ENCODE measurements at places on chromosomes 6 and 20. TPM values are rescaled to one million over a fixed set of nuclear protein-coding genes. Genes with fewer than 3 reads are reported as not detected.

The PPP1R3G gene
- polyA plus RNA-seq = 0.09 TPM

DNA sequence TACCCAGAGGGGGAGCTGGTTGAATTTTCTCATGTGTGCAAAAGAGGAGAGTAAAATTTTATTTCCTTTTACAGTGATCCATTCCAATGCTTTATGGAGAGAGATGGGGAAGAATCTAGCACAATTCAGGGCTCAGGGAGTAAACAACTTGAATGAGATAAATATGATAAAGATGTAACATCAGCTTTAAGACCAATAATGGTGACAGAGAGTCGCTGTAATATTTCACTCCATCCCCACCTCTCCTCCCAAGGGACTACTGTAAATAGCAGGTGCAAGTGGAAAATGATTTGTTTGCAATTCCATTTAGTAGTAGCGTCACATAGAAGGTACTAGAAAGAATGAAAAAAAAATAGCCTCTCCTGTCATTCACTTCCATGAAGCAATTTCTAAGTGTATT lies 4.8 kb downstream of the CRISP3 start:
- DNase-seq = no peak

- no peak for DNase-seq
These were observed 125.2 kb downstream of the PTPRK start for GRCh38 chr6:128395188-128395587.

The JPH2 gene
- 0.44 TPM for polyA plus RNA-seq

- DNase-seq = peak; percentile 90
These were observed 27.8 kb downstream of the SLC23A2 start for GRCh38 chr20:4973330-4974097.

The ZFP57 gene
- not detected for polyA plus RNA-seq

The RHAG gene
- polyA plus RNA-seq = not detected

GRCh38 chr6:157804448-157805327 lies 18.4 kb upstream of the SNX9 start:
- peak; percentile 41 for DNase-seq

DNA sequence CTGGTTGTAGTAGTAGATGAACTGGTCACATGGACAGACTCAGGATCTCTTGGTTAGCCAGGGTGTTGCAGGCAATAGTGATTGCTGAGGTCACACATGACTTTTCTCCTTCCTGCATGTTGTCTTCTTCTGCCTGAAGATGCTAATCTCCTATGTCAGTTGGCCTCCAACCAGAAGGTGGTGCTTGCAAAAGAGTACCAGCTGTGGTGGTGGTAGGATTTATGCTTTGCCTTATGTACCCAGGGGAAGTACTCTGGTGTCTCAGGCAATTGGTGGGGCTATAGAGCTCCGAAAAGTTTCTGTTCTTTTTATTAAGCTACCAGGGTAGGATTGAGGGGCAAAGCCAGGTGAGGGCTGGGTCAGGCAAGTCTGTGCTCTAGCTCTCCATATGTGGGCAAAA lies 98.5 kb downstream of the CARMIL1 start:
- DNase-seq = no peak

DNA sequence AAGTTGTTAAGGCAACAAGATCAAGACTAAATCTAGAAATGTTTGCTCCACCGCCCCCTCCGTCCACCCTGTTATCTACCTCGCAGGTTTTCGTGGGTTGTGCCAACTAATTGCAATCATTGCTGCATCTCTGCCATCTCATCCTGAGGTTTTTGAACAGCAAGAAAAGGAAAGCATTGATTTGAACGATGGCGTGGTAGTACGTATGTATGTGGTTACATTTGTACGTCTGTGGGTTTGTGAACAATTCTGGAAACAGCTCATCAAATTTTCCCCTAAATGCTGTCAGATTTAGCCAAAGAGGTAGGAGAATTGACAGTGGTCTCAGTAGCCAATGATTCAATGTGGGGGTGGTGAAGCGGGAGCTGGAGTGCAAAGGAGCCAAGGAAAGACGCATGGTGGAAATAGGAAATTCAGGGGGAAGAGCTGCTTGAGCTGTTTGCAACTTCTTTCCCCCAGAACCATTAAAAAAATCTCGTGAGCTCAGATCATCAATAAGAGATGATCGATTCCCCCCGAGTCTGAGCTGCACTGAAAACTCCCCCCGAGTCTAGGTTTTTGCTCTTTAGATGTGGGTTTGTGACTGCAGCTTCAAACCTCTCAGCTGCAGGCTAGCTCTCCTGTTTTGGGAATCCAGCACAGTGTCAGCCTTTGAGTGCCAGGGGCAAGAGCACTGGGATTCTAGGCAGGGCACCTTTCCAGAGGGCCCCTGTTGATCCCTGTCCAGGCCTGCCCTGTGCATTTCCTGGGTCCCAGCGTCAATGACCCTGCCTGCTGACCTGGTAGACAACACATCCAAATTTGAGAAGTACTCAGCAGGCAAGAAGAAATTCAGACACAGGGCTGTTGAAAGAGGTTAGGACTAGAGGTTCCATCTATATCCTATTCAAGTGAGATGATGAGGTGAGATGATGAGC lies 72.6 kb upstream of the LY86 start:
- DNase-seq = no peak

DNA sequence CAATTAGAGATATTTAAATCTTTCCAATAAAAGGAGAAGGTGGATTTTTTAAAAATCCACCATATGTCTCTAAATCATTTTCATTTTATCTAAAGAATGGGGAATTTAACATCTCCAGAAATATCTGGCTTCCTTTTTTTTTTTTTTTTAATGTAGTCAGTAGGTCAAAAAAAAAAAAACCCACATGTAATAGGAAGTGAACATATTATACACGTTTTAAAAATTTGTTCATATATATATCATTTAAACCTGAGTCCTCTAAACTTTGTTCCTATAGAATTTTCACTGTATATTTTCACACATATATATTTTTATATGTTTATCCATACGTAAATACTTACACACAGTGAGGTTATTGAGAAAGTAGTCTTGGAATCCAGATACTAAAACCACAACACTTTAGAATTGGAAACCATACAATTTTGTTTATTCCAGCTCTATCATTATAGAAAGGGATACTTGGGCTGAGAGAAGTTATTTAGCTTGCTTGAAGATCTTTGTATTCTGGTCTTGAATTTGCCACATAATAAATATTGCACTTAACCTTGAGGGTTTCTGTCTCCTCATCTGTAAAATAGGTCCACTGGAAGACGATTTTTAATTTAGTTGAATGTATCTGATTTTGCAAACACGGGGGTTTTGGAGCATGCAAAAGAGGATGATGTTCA lies 62.1 kb upstream of the ZNF217 start:
- DNase-seq = peak; percentile 65

The C6orf163 gene
- 0.43 TPM for polyA plus RNA-seq

The PFDN4 gene
- polyA plus RNA-seq = 93.2 TPM

GRCh38 chr20:39691151-39691862 lies 729.2 kb downstream of the DHX35 start:
- DNase-seq = no peak

The KHDC1L gene
- 0.22 TPM for polyA plus RNA-seq

GRCh38 chr6:122726649-122727048 lies 52.9 kb upstream of the FABP7 start:
- peak; percentile 37 for DNase-seq

GRCh38 chr20:61555566-61555965 lies 303.5 kb downstream of the CDH4 start:
- DNase-seq = peak; percentile 2

GRCh38 chr6:39280247-39280731 lies 33.9 kb downstream of the KCNK17 start:
- no peak for DNase-seq

The MAP1LC3A gene
- 39.7 TPM for polyA plus RNA-seq

DNA sequence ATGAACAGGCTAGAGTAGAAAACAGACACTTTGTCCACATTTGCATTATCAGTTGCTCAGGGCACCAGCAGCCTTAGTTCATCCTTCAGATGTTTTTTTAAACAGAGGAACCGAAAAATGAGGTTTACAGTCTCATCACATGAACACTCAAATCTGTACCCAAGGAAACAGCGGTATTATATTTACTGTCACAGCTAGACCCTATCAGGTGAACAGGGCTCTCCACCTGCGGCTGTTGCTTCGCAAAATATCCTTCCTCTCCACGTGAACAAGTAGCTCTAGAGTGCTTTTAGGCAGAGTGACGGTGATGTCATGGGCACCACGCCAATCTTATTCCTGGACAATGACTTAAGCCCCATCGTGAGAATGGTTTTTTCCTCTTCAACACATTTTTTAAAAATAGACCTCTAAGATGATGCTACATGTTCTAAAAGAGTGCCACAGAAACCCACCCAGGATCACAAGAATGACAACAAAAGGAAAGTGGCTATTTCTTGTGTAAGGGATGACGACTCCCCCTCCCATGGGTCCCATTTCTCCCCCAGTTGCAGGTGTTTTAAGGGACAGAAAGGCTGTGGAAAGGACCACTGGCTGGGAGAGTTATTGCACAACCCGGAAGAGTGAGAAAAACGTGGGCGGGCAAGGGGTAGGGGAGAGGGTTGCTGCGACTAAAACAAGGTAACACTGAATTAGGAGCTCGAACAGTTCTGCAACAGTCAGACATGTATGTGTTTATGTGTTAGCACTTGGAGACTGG lies 77.7 kb downstream of the EFHC1 start:
- peak; percentile 58 for DNase-seq

The LY6G5C gene
- polyA plus RNA-seq = 2.1 TPM

DNA sequence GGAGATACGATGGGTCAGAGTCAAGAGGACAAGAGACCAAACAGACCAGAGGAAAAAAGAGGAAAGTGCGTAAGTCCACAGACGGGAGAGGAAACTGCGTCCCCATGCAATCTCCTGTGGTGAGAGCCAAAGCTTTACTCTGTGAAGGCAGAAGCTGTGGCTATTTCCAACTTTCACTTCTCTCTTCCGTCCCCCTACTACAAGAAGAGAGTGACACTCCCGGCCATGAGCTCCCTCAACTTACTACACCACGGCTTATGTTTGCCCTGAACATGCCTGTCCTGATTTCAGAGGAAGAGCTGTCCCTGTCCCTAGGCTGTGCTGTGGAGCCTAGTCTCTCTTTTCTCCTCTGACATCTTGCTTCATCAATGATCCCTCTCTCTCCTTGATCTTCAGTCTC lies 11.5 kb upstream of the SSR1 start:
- no peak for DNase-seq

DNA sequence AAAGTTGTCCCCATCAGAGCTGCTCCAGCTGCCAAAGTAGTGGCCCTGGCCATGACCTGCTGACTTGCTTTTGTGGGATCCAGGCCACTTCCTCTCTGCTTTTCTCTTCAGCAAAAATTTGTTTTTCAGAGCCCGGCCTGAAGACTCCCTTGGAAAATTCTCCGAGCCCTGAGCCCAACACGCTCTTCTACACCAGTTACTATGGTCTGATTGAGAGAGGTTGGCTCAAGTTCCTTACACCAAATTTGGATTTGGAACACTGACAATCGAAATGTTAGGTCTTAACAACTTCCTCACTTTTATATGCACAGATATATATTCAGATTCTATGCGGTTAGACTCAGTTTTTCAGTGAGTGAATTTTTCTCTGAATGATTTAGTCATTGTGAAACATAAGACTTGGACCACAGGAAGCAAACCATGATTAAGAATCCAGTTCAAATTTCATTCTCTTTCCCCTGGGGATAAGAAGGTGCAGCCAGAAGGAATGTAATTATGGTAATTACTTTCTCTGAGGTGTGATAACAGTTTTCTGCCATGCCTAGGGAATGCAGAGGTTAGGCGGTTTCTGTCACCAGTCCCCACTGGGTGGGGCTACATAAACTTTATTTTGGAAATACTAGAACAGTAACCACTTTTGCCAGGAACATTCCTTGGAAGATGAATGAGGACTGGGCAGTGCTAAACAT lies 365.2 kb downstream of the SYNE1 start:
- DNase-seq = peak; percentile 34

The HINT3 gene
- 3.4 TPM for polyA plus RNA-seq

- peak; percentile 63 for DNase-seq
These were observed at the start of gene ABRACL for GRCh38 chr6:139028658-139029469. ABRACL (plus strand) TSS chr6:139028745; CDS start chr6:139034161, 5,416 bp downstream.

The ULBP2 gene
- polyA plus RNA-seq = 16.2 TPM

The LY6G6D gene
- polyA plus RNA-seq = not detected

DNA sequence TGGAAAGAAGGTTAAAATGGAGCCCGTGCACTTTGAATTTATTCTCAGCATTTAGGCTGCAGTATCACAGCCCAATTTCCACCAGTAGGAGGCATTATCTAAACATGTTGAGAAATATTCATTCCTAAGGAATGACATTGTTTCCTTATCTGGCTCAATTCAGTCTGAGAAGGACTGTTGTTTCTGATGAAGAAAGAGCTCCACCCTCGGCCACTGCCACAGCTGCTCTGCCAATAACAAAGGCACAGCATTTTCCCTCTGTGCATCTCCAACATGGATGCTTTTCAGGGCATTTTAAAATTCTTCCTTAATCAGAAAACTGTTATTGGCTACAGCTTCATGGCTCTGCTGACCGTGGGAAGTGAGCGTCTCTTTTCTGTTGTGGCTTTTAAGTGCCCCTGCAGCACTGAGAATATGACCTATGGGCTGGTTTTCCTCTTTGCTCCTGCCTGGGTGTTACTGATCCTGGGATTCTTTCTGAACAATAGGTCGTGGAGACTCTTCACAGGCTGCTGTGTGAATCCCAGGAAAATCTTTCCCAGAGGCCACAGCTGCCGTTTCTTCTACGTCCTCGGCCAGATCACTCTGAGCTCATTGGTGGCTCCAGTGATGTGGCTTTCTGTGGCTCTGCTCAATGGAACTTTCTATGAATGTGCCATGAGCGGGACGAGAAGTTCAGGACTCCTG lies at the start of gene CALHM5:
CALHM5 (plus strand) TSS at position 216 of the 687 bp plus-strand sequence; CDS start at position 274, 58 bp downstream.
- peak; percentile 94 for DNase-seq

The OR2H2 gene
- not detected for polyA plus RNA-seq

The HLA-DOB gene
- polyA plus RNA-seq = 1.6 TPM

GRCh38 chr6:140729521-140729920 lies 1355.1 kb upstream of the CITED2 start:
- no peak for DNase-seq

DNA sequence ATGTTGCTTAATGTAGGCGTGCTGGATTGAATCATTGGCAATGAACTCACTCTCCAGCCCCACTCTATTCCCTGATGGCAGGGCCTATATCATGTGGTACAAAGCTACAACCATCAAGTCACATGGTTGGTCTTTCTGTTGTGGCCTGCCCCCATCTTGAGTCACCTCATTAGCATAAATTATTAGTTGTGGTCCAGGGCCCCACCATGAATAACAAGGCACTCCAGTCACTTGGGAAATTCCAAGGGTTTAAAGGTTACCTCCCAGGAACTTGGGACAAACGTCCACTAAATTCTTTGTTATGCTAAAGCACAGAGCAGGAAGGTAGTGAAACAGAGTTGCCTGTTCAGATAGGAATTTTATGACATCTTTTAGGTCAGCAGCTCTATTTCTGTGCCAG lies 193.7 kb downstream of the SLC35F1 start:
- DNase-seq = no peak

DNA sequence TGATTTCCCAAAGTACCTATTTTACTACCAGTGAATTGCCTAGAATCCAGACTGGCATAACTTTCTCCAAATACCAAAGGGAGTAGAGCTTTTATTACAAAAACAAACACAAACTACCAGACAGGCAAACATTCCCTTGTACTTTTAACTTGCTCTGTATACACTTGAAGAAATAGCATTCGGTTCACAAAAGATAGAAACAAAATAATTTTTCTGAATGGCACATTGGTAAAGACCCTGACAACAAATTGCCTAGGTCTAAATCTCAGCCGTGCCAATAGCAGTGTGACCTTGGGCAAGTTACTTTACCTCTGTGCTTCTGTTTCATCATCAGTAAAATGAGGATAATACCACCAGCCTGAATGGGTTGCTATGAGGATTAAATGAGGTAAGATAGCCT lies 15.9 kb downstream of the ARHGAP18 start:
- no peak for DNase-seq

All from IMR-90 (cell line).